ENCODE measurements at places on chromosomes 3 and 15.

DNA sequence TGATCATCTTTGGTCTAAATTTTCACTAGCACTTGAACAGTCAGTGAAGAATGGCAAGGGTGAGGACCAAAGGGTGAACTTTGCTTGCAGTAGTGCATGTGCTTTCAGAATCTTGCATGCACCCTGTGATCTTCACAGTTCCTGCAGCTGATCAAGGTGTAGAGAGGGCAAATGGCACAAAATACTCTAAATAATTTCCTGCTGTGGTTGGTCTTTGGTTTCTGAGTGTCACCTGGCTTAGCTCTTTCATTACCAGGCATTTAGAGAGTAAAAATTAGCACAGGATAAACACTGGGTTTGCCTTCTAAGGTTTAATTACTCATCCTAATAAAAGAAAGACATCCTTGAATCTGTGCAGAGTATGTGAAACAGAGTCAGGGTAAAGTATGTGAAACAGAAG lies 11.4 kb downstream of the TIPARP start:
- DNase-seq: no peak

- no peak for DNase-seq
These were observed 158.0 kb upstream of the P2RY1 start for GRCh38 chr3:152676810-152677379.

DNA sequence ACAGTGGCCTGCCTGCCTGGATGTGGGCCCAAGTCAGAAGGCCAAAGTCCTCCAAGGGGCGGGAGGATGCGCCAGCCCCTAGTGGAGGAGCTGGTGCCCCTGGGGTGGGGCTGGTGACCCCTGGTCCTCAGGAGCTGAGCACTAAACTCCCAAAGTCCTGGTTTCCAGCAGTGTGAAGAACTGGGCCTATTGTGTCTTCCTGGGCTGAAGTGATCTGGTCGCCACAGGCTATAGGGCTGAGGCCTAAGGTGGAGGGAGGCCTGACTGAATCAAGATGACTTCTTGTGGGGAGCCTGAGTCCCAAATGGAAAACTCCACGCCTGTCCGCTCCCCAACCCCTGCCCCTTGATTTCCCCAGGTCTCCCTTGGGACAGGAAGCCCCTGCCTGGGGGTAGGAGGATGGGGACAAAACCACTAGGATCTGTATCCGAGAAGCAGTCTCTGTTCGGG lies 753 bp upstream of the FES start:
- DNase-seq: no peak

DNA sequence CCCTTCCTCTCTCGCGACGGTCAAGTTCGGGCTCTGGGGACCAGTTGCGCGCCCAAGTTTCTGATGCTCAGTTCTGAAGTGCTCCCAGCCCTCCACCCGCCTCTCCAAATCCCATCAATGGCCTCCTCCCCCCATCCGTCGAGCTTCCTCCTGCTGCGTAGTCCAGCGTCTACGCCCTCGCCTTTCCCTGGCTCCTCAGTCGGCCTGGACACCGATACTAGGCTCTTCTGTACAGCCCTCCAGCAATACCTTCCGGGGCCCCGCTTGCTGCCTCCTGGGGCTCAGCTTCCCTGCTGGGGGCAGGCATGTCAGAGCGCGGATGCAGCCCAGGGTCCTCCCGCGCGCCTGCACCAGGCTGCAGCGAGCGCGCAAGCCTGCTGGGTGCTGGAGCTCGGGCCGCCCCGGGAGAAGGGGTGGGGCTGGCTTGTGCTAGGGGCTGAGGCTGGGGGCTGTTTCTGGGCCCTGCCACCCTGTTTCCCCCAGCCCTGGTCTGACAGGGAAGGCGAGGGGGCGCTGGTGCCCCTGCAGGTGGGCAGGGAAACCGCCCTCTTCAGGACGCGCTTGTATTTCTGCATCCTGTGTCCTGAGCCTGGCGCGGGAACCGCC lies 353.3 kb upstream of the SUCLG2 start:
- DNase-seq: no peak

DNA sequence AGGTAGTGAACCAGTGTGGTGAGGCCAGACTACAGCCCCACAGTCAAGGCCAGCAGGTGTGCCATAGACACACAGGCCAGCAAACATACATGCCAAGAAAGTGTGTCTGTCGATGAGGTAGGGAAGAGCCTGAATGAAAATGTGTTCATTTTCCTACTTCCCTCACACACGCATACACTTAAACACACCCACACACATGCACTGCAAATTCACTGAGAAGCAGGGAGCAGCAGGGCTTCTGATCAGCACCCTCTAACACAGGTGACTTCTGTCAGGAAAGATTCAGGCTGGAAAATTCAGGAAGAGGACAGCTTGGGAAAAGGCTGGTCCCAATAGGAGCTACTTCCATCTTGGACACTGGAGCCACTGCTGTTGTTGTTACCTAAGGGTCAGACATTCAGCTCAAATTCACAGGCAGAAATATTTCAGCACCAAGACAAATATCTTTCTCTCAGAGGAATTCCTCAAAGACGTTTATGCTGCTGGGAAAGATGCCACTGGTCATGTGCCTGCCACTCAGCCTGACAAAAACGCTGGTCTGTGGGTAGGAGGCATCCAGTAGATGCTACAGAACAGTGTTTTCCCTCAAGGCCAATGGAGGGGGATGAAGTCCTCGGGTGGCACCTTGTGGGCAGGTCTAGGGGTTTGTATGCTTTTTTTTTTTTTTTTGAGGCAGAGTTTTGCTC lies 40.9 kb upstream of the LARS2 start:
- DNase-seq: no peak

GRCh38 chr15:88681610-88682221 lies 42.9 kb downstream of the ISG20 start:
- no peak for DNase-seq

DNA sequence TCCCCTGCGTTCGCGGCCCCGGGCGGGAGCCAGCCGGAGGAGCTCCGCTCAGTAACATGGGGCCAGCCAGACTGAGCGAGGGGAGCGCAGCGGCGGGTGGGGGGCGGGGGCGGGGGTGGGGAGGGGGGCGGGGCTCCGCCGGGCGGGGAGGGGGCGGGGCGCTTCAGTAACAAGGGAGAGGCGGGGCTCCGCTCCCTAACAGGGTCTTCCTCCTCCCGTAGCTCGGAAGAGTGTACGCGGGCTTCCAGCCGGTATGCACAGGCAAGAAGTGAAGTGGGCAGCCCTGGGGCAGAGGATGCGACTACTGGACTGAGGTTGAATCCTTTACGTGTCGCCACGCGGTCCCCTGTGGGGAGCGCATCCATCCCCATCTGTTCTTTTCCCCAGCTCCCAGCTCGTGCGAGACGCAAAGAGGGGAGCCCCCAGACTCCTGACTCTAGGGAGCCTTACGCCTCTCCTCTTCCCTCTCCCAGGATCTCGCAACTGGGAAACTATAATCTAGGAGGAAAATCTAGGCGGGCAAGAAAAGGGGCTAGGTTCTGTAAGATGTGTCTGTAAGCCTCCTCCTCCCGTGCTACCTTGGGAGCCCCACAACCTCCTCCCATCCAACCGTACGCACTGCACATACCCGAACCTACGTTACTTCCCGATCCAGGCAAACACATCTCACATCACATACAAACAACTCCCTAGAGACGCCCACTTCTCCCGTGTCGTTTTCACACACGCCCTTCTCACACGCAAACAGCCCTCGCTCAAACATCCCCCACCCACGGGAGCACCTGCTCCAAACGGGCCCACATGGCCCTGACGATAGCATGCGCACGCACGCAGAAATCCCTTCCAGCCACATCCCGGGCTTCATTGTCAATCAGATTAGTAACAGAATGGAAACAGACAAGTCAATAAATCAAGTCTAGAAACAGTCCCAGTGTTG lies at the start of gene SHF:
TSS of gene SHF (minus strand) at position 73 of the 937 bp plus-strand sequence. CDS start at position 58, 15 bp downstream.
- DNase-seq: peak; percentile 74

GRCh38 chr3:178058629-178059028 lies 477.6 kb upstream of the KCNMB2 start:
- DNase-seq: no peak

GRCh38 chr15:66027268-66027805 lies 158.0 kb downstream of the RAB11A start:
- DNase-seq: no peak

DNA sequence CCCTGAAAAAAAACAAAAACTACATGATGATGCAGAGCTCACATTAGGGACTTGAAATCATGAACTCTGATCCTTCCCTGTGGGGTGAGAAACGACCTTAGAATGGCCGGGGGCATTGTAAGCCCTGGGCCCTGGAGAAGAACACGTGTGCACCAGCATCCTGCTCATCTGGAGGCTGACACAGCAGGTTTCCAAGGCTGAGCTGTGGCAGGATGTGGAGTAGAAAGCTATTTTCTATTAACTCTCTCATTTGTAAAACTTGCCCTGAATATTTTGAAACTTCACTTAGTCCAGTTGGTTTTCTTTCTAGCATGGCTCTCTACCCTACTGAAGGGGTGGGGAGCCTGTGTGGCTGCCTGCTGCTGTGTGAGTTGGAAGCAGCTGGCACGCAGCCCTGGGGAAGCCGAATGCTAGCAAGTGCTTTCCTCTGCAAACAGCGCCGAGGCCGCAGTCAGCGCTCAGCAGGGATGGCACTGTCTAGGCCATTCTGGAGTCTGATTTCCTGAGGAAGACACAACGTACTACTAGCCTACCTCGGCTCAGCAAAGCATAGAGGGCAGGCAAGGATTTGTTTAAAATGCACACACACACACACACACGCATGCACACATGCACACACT lies 58.0 kb downstream of the GABRG3 start:
- DNase-seq: no peak

- DNase-seq: no peak
These were observed 360.9 kb downstream of the ZNF385D start for GRCh38 chr3:21390136-21390535.

DNA sequence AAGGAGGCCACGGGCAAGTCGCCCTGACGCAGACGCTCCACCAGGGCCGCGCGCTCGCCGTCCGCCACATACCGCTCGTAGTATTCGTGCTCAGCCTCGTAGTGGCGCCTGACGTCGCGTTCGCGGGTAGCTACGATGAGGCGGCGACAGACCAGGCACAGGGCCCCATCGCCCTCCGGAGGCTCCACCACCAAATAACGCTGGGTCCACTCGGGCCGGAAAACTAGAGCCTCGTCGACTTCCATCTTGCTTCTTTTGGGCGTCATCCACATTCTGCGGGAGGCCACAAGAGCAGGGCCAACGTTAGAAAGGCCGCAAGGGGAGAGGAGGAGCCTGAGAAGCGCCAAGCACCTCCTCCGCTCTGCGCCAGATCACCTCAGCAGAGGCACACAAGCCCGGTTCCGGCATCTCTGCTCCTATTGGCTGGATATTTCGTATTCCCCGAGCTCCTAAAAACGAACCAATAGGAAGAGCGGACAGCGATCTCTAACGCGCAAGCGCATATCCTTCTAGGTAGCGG lies at the start of gene EPM2AIP1:
TSS of gene EPM2AIP1 (minus strand) at position 326 of the 520 bp plus-strand sequence. CDS start at position 272, 54 bp downstream.
- peak; percentile 53 for DNase-seq

DNA sequence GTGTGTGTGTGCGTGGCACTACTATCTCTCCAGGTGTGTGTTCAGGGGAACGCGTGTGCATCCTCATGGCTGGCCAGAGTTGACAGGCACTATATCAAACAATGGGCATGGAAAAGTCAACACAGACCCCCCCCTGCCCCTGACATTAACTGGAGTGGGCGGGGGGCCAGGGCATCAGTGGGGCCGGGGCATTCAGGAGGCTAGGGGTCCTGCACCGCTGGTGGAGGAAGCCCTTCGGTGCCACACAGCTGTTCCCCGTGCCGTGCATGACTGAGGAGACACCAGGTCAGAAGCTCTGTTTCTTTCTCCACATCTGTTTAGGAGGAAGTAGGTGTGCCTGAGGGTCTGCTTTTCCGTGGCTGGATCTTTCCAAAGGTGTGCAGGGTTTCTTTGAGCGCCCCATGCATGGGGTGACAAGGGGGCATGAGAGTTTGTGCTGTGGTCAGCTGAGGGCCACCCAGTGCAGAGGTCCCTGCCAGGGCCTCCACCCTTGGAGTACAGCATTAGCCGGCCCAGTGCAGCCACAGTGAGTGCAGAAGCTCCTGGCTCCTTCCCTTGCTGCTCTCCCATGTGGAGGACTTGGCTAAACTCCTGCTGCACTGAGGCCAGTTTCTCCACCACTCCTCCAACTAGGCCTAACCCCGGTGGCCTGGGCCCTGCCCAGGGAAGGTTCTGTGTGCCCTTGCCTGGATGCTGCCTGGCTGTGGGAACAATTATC lies 7.5 kb downstream of the C3orf22 start:
- DNase-seq: no peak

DNA sequence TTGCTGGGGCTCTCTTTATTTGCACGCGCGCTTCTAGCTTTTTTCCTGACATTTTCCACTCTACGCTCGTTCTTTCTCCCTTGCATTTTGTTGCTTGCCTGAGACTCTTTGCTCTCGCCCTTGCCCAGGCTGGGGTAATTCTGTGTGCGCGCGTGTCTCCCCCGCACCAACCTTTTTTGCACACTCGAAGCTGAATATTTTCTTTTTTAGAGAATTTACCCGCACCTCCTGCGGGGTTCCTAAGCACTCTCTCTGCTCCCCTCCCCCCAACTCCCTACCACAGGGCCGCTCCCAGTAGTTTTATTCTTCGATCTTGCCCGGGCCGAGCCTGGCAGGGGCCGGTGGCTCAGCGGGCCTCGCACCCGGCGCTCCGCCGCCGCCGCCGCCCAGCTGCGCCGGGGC lies 732 bp downstream of the FAM43A start:
- no peak for DNase-seq

GRCh38 chr15:88077296-88078020 lies 179.1 kb downstream of the NTRK3 start:
- DNase-seq: no peak

- DNase-seq: no peak
These were observed 420.0 kb downstream of the LPP start for GRCh38 chr3:188573956-188574355.

DNA sequence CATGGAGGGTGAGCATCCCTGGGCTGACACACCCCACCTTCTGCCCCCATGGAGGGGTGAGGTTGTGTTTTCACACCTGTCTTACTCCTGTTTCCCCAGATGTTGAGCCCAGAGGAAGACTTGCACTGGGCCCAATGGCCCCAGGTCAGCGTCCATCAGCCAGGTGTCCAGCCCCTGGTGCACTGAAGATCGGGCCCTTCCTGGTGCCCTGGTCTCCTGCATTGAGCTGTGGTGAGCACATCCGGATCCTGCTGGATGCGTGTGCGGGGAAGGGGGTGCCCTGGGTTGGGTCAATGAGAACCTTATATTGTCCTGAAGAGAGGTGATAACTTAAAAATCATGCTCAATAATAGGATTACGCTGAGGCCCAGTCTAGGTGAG lies 227.3 kb downstream of the SNRPN start:
- no peak for DNase-seq

GRCh38 chr3:192417017-192417416 lies 310.3 kb downstream of the FGF12 start:
- DNase-seq: no peak

All from germinal center (tissue), 1 donor.